ENCODE measurements at places on chromosomes 1 and 21.

DNA sequence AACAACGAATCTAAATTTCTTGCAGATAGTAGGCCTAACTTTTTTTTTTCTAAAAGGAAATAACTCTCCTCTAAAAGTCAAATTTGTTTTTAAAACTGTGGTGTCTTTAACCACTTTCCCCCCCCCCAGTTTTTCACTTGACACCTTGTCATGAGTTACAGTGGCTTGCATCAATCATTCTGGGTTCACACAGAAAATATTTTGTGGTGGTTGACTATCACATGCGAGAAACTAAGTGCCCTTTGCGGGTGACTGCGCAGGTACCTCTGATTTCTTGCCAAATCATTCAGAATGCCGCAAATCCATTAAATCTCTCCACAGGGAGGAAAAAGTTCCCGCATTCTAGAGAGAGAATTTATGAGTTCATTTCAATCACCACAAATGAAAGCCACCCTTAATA, 23.8 kb upstream of the SAMSN1 start:
- no peak overlapping the region for H3K27ac ChIP-seq
- DNase-seq = no peak
- no peaks in the 10 kb centered on the region for H3K4me1 ChIP-seq
- H3K36me3 ChIP-seq = no peaks in the 10 kb centered on the region
- H3K4me3 ChIP-seq = no peak overlapping the region
- H3K27me3 ChIP-seq = no peaks in the 10 kb centered on the region

DNA sequence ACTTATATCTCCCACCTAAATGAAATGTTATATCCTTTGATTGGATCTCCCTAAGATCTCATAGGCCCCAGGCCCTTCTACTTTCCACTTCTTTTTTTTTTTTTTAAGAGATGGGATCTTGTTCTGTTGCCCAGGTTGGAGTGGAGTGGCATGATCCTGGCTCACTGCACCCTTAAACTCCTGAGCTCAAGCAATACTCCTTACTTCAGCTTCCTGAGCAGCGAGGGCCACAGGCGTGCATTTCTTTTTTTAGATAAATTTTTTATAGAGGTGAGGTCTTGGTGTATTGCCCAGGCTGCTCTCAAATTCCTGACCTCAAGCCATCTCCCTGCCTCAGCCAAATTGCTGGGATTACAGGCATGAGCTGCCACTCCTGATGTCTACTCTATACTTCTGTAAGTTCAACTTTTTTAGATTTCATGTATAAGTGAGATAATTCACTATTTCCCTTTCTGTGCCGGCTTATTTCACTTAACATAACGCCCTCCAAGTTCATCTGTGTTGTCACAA, 987.5 kb upstream of the NCAM2 start:
- no peak for DNase-seq
- H3K4me1 ChIP-seq = no peaks in the 10 kb centered on the region
- H3K27ac ChIP-seq = no peak overlapping the region
- H3K4me3 ChIP-seq = no peak overlapping the region
- H3K36me3 ChIP-seq = no peaks in the 10 kb centered on the region

DNA sequence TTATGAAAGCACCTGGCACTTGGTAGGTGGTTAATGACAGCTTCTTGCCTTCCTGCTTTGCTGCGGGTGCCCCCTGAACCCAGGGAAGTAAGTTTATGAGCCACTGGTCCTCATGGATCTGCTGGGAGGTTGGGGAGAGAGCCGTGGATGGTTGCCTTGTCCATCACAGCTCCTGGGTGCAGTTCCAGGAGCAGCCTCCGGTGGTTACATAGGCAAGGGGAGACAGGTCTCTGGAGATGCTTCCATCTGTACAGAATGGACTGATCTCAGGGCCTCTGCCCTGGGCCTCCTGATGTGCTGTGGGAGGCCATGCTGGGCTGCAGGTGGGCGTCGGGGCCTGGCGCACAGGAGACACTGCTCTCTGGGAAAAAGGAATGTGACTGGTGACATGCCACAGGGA, 31.6 kb upstream of the ARHGEF10L start:
- H3K4me1 ChIP-seq = no peaks in the 10 kb centered on the region
- H3K36me3 ChIP-seq = no peaks in the 10 kb centered on the region
- no peaks in the 10 kb centered on the region for H3K27me3 ChIP-seq
- no peak overlapping the region for H3K4me3 ChIP-seq

DNA sequence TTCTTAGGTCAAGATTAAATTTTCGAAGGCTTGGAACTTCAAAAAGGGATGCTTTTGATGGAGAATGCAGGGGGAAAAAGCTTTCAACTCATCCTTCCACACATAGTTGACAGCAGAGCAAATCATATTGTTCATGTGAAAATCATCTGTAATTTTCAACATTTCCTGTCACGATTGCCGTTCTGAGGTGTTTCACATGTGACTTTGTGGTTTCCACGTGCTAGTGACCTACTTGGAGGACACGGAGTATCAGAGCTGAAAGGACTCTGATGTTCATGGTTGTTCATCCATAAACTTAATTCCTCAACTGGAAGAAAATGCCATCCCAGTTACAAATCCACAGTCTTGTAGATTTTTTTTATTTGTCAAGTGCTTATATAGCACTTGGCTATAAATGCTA, 79.1 kb downstream of the ZP4 start:
- no peak for DNase-seq
- no peak overlapping the region for H3K27ac ChIP-seq
- no peaks in the 10 kb centered on the region for H3K4me1 ChIP-seq
- no peaks in the 10 kb centered on the region for H3K36me3 ChIP-seq

DNA sequence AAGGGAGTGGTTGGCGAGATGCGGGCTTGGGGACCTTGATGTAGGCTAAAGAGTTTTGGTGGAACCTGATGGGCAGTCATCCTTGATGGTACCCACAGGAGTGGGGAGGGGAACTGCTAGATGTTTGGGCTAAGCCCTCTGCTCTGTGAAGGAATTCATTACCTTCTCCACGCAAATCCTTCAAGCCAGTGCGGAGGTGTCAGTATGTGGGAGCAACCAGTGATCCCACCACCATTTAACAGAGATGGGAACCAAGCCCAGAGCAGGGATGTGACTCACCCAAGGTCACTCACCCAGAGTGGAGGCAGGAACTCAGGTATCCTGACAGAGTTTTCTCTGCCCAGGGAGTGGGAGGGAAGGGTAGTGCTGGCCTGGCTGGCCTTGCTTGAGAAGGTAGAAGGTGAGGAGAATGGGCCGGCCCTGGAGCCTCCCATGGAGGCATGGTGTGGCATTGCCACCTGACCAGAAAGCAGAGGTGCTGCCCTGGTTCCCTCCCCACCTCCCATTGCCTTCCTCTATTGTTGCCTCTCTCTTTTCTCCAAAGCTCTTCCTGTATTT, 51.2 kb upstream of the STUM start:
- H3K4me1 ChIP-seq = no peaks in the 10 kb centered on the region
- no peak overlapping the region for H3K4me3 ChIP-seq
- DNase-seq = no peak

DNA sequence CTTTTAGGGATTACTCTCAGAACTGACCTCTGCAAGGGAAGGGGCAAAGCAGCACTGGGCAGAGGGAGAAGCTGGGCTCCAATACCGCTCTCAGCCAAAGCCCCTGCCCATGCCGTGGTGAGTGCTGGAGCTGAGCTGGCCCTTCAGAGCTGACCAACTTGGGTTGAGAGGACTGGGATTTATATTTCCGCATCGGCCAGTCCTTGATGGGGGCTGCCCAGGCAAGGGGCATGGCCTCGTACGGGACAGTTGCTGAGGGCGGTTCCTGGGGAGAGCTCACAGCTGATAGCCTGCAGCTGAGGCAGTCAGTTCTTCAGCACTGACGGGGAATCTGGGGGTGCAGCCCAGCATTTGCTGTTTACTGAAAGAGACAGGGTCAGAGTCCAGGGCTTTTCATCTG, 8.0 kb downstream of the HUNK start:
- no peaks in the 10 kb centered on the region for H3K27me3 ChIP-seq
- H3K4me1 ChIP-seq = no peaks in the 10 kb centered on the region
- H3K27ac ChIP-seq = no peak overlapping the region
- no peak for DNase-seq
- H3K4me3 ChIP-seq = no peak overlapping the region
